ENCODE measurements at places on chromosomes 12 and 14. TPM values are rescaled to one million over a fixed set of nuclear protein-coding genes. Genes with fewer than 3 reads are reported as not detected.

DNA sequence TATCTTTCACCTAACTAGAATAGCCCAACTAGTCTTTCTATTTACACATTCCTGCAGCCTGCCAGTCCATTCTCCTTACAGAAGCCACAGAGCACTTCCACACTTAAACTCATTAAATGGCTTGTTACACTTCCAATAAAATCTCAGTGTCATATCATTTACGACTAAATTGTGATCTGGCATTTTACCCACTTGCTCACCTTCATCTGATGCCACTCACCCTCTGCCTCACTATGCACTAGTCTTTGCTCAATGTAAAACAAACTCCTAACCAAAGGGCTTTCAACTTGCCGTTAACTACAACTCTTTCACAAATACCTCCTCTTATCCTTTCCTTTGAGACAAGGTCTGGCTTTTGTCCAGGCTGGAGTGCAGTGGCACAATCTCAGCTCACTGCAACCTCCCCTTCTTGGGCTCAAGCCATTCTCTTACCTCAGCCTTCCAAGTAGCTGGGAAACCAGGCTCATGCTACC is 24.1 kb downstream of the YAF2 start:
- no peak for DNase-seq

CLEC1B gene
- total RNA-seq = not detected

PRB2 gene
- total RNA-seq = not detected

DNA sequence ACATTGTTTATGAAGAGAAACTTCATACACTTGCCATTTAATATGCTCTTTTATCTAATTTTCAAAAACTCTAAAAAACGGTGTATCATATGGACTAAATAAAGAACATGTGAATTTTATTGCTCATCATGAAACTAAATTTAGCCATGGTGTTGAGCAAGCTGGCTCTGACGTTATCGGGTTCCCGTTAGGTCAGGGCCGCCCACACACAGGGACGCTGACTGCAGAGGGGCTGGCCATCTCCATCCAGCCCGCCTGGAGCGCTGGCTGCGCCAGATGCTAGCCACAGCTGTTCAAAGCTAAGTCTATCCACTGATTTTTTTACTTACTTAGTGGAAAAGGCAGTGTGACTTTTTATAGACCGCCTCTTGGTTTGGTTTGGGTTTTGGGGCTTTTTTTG is 36.5 kb upstream of the DYNC1H1 start:
- DNase-seq = peak; percentile 93

DNA sequence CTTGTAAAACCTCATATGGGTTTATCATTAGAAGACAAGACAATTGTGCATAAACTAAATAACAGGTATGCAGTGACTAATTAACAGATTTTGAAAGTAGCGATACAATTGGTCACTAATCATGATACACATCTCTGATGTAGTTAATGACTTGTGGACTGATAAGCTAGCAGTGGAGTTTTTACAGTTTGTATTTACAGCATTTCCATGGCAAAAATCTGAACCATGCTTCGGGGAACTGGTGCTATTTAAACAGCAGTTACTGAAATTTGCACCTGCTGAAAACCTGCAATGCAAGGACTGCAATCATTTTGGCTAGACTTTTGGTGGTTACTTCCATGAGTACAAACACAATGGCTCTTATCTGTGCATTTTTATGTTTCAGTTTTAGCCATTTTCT is 471.2 kb downstream of the RERGL start:
- no peak for DNase-seq

PTPRO gene
- 0.72 TPM for total RNA-seq

Data from suprapubic skin (tissue), 4 donors.